ENCODE measurements at places on chromosomes 11 and 22.
A peak's percentile ranks its signal among the peaks of the same experiment; 100 is the strongest.

DNA sequence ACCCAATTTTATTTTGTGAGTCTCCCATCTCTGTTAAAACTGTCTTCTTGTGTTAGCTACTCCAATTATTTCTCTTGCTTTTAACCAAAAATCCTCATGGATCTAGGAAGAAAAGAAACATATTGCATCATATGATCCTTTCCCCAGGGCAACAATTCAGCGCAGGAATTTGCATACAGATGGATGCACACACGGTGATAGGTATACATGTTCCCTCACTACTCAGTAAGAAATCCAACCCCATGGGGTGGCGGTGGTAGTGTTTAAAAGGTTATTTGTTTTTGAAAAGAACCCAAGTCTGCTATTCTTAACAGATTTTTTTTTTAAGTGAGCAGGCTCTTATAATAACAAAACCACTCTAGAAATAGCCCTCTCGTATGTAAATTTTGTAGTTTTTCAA lies 4.2 kb upstream of the SYN3 start:
- DNase-seq = no peak

DNA sequence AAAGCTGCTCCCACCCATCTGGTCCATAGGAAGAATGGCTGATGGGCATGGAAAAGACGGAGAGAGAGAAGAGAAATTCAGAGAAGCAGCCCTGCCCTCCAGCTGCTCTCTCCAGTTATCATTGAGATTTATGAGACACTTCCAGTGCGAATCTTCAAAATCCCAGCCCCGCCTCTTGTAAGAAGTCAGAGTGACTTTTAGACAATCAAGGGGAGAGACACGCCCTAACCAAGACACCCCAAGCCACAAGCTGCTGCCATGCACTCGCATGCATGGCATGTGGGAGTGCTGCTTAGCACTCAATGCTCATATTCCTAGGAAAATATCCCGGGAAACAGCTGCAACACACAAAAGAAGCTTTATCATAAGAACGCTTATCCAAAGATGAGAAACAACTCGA lies 110.6 kb upstream of the BID start:
- DNase-seq = no peak

- DNase-seq = peak; percentile 87
Observed at GRCh38 chr11:67303132-67303834, at the start of gene SSH3. SSH3 (plus strand) TSS chr11:67303530; CDS start chr11:67303626, 96 bp downstream.

GRCh38 chr22:33296941-33297340 lies 238.8 kb upstream of the SYN3 start:
- DNase-seq = no peak

DNA sequence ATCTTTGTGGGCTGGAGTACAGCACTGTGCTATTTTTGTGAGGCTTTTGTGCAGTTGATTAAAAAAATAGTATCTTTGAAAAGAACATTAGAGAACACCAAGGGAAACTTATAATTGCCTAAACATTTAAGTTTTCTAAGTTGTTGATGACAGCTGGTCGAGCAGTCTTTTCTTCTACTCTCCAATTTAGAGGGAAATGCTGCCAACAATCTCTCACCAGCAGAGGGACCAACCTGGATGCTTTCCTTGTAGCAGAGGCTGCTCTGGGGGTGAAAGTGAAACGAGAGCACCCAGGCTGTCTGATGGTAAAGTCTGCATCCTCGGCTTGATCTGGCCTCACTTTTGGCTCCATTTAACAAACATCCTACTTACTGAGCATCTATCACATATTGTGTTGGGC lies 1286.5 kb upstream of the TENM4 start:
- DNase-seq = peak; percentile 30

GRCh38 chr22:49791682-49792081 lies 36.0 kb downstream of the BRD1 start:
- DNase-seq = no peak

- DNase-seq = no peak
Observed at GRCh38 chr22:36162127-36163034, 1.8 kb upstream of the APOL3 start.

- DNase-seq = no peak
Observed at GRCh38 chr22:49574205-49574880, 253.3 kb downstream of the BRD1 start.

- DNase-seq = no peak
Observed at GRCh38 chr11:62905296-62905695, 15.9 kb downstream of the CHRM1 start.

Data from NCI-H774 (cell line).